ENCODE measurements at places on chromosomes 4 and X.

DNA sequence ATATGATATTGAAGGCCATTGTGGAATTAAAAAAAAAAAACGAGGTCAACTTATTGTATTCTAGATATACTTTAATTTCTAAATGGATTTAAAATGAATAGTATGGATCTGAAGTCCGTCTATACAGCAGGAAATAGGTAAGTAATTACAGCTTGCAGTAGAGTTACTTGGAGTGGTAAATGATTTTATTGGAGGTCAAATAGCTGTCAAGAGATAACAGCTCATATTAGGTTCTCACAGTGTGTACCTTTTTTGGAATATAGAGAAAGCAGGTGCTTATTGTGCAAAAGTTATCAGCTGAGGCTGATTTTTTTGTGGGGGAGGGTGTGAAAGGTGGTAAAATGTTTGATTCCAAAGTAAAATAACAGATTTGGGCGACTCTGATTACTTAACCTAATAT is 17.7 kb downstream of the UPRT start:
- DNase-seq = no peak

GRCh38 chr4:123073650-123074049 is 151.3 kb upstream of the NUDT6 start:
- DNase-seq = no peak

DNA sequence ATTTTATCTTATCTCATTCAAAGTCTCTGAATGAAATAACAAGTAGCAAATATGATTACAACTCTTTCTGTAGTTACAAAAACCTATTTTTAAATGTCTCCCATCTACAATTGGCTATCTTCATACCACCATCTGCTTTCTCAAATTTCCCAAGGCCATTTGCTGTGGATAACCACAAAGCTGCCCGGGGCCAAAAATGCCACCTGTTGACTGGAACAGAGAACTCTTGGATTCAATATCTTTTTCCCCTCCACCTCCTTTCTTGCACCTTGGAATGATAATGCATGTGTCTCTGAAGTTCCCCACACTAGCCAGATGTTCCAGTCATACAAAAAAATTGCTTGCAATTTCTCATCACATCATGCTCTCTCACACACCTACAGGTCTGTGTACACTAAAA is 93.3 kb upstream of the SCML1 start:
- no peak for DNase-seq

- no peak for DNase-seq
Observed at GRCh38 chrX:81120258-81120935, 81.3 kb downstream of the HMGN5 start.

DNA sequence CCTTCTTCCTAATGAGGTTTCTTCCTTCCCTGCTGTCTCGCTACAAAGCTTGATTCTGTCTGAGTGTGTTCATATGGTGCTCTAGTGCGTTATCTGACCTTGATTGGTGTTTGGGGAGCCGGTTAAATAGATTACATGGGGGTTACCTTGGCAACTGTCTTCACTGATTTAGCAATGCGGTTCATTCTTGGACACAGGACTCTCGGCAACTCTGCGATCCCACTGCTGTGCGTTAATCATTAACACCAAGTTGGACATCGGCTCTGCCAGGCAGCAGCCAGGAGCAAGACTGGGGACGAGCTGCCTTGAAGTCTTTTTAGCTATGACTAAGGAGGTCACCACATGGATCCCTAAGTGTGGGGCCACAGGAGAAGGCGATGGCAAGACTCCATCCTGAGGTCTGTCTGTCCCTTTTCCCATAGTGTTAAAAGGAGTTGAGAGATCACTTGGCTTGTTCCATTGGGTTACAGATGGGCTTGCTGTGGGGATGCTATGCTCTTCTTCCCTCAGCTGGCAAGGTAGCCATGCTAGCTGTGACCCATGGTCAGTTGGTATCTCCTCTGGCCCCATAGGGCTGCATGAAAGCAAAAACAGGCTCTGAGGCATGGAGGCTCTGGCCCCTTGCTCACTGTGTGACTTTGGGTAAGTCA is 93.4 kb upstream of the MAMLD1 start:
- no peak for DNase-seq

GRCh38 chr4:182175788-182176519 is 67.2 kb upstream of the TENM3 start:
- DNase-seq = no peak

DNA sequence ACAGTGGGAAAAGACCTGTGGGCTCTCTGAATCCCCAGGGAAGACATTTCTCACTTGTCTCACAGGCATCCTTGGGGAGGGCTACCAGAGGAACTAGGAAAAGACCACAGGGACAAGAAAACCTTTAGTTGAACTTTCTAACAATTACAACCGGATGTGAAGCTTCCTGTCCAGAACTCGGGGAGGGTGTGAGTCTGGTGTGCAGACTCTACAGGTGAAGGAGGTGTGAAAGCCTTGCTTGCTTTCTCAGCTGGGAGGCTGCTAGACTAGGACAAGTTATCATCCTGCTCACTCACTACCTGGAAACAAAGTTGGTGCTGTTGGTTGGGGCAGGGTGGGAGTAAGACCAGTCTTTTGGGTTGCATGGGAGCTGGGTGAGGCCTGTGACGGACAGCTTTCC is 158.5 kb upstream of the PBDC1 start:
- no peak for DNase-seq

DNA sequence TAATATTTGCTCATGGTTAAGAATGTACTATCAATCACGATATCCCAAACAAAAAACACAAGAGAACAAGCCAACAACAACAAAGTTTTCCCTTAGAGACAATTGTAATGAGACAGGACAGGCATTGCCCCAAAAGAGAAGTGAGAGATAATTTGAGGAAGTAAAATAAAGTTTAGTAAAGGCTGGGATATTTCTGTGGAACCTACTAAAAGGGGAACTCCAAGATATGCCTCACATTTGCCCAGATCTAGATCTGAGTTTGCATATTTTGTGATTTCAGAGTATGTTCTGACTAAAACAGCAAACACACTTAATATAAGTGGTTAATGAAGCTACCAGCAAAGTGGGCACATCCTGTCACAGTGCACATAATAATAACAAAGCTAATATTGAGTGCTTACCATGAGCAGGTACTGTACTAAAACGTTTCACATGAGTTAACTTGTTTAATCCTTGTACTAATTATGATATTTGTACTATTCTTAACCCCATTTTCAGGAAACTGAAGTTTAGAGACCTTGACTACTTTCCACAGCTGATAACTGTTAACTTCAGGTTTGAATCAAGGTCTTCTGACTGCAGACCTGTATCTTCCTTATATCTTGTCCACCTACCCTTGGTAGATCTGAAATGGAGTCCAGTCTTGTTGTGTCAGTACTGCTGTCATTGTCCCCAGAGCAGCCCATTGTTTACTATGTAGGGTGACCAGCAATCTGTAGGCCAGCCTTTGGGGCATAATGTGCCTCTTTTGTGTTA is 26.0 kb upstream of the BMP2K start:
- no peak for DNase-seq

GRCh38 chrX:3803305-3803704 is 89.9 kb upstream of the PRKX start:
- no peak for DNase-seq

GRCh38 chr4:122673252-122673651 is 52.4 kb upstream of the IL21 start:
- no peak for DNase-seq

DNA sequence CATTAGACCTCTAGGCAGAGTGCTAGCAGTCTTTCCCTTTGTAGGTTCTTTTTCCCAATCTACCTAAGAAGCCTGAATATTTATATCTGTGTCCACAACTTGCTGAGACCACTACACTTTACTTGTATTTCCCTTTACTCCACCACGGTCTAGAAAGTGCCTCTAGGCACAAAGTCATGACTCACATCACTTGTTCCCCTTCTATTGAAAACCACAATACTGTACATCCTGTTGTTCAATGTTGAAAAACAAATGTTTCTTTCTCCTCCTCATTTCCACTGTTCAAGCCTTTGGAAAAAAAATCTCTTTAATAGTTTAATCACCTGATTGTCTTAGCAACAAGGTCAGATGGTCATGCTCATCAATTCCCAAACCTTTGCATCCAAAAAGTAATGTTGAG is 326.7 kb downstream of the GUCY2F start:
- DNase-seq = no peak

DNA sequence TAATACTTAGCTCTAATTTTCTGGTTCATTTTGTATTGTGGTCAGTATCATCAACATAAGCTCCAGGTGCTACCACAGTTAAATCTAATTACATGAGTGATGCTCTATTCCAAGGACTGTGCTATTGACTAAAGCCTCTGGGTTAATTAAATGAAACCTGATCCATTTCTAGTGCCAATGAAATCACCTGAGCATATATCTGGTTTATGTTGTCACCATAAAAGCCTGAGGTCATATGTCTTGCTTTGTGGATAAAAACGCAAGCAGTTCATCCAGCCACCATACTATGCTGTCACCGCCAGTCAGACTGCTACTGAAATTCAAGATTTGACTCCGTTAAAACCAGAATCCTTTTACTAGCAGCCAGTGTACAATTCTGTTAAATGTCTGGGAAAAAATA is 64.2 kb upstream of the ZNF518B start:
- no peak for DNase-seq

- DNase-seq = no peak
Observed at GRCh38 chr4:7910952-7911578, 28.6 kb downstream of the AFAP1 start.

DNA sequence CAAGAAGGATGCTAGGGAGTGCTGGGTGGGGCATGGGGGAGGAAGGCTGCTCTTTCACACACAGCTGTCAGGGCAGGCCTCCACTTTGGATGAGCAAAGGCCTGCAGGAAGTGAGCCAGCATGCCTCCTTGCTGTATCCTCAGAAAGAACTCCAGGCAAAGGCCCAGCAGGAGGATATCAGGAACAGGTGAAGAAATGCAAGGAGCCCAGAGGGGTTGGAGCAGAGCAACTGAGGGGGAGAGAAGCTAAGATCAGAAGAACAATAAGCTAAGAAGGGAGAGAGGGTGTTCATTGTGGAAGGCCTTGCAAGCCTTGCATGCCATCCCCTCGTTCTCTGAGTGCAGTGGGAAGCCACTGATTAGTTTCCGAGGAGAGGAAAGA is 115.1 kb downstream of the CAMK2D start:
- no peak for DNase-seq

DNA sequence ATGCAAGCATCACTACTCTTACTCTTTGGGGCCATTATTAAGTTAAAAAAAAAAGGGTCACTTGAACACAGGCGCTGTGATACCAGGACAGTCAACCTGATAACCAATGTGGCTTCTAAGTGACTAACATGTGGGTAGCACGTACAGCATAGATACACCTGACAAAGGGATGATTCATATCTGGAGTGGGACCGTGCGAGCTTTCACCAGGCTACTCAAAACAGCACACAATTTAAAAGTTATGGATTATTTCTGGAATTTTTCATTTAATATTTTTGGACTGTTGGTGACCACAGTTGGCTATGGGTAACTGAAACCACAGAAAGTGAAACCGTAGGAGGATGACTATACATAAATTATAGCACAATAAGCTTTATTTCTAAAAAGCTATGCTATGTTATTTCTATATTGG is 113.8 kb upstream of the STIM2 start:
- DNase-seq = no peak

DNA sequence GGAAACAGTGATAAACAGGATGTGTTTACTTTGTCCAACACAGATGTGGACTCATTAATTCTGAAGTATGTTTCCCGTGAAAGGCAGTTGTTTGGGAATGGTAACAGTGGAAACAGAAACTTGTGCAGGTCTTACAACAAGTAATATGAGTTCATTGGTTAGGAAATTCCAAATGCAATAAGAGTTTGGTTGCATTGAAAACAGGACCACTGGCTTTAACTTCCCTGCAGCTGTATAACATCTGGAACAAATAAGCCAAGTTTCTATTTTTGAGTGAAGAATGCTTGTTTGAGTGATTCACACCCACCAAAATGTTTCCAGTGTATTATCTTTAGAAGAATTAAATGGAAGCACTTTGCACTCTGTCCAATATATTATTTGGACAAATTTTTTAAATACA is 82.4 kb upstream of the BMP3 start:
- no peak for DNase-seq

DNA sequence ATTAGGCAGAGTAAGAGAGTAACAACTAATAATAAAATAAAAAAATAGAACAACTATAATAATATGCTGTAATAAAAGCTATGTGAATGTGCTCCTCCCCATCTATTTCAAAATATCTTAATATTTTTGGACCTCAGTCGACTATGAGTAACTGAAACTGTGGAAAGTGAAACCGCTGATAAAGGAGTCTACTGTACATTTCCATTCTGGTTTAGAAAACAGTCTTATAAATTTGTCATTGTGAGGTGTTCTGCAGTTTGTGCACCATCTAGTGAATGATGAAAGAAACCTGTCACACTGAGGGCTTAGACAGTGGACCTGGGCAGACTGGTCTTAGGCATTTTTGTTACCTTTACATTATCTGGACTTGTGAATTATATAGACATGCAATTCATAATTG is 42.0 kb downstream of the TMEM150C start:
- DNase-seq = no peak

GRCh38 chrX:19382555-19383145 is 38.9 kb downstream of the PDHA1 start:
- peak; percentile 36 for DNase-seq

GRCh38 chrX:107894038-107894437 is 68.4 kb downstream of the MID2 start:
- peak; percentile 8 for DNase-seq

DNA sequence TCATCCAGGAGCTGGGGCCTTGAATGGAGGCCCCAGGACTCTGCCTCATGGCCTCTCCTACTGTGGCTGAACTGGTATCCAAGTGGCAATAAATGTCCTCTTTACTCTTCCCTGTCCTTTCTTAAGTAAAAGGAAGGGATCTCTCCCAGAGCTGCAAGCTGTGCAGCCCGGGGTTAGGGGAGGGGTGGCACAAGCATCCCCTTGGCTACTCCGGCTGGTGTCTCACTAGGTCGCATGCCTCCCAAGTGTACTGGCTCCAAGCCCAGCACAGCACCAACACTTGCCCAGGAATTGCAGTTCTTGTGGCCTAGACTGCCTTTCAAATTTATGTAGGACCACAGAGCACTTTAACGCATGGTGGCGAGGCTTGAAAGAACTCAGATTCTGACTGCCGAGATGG is 44.7 kb upstream of the MED14 start:
- no peak for DNase-seq

GRCh38 chr4:107733431-107733925 is 13.4 kb upstream of the PAPSS1 start:
- DNase-seq = no peak
